ENCODE measurements at places on chromosomes 13 and 19.

DNA sequence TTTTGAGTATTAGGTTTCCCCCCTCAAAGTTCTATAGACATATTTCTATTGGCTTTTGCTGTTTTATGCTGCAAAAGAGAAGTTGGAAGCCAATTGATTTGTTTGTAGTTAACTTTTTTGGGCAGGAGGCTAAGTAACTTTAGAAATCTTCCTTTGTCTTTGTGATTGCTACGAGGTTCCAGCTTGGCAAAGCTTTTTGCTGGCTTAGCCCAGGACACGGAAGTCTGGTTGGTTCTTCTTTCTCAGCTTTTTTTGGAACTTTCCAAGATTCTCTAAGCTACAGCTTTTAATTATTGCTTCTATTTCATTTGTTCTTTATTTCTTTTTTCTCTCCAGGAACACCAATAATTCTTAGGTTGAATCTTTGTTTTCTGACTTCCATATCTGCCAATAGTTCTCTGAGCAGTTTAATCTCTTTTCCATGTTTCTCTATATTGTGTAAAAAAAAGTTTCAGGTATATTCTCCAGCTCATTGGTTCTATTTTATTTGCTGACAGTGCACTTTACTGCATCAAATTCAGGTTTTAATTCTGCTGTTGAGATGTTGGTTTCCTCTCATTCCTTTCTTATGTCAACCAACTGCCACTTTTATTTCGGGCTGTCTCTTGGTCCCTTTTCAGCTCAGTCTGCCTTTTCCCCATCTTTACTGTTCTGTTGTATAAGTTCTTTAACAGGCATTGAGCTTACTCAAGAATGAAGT is 27.8 kb downstream of the MBNL2 start:
- no peak for DNase-seq

- no peak for DNase-seq
Measured at GRCh38 chr13:52961256-52961910, 67.2 kb upstream of the OLFM4 start.

- no peak for DNase-seq
Measured at GRCh38 chr19:29273000-29273640, 60.2 kb upstream of the UQCRFS1 start.

DNA sequence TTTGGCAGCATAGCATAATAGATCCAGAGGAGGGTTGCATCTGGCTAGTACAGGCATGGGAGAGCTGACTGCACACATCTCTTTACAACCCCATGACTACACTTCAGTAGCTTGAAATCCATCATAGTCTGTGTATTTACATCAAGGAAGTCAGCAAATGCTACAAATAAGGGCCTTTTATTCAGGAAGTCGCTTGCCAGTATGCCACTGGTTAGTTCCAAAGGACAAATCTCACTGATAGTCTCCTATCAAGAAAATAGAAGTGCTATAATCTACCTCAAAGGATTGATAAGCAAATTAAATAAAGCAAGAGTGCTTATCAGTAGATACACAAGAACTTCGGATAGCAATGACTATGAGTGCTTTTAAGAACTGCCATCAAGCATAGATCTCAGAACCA is 112.7 kb downstream of the KLF12 start:
- no peak for DNase-seq

DNA sequence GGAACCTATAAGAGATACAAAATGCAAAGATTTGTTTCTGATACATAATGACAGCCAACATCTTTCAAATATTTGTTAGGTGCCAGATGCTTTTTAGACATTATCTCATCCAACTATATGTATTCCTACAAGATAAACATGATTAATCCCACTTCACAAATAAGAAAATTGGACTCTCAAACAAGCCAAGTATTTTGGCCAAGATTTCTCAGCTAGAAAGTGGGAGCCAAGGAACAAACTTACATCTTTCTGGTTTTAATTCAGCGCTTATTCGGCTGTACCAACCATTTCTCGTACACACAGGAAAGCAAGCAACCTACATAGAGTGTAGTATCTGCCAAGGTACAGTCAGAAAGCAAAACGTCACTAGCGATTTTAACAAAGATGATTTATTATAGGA is 85.7 kb upstream of the SERP2 start:
- no peak for DNase-seq

- DNase-seq, result no peak
Measured at GRCh38 chr19:31648347-31648746, 299.1 kb upstream of the TSHZ3 start.

DNA sequence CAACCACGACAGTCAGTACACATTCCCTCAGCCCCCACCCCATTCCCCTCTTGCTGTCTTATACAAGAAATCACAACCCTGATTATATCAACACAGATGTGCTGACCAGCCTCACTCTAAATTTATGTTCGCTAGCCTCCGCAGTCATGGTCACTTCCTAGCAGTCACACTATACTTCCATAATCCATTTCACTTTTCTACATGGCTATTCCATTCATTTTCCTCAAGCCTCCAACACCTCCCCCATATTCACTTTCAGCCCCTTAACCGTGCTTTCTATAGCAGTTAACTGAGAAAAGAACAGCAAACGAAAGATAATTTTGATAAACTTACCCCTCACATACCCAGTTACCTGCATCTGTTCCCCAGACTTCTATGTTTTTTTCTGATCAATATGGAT is 8.4 kb downstream of the LSM14A start:
- no peak for DNase-seq

DNA sequence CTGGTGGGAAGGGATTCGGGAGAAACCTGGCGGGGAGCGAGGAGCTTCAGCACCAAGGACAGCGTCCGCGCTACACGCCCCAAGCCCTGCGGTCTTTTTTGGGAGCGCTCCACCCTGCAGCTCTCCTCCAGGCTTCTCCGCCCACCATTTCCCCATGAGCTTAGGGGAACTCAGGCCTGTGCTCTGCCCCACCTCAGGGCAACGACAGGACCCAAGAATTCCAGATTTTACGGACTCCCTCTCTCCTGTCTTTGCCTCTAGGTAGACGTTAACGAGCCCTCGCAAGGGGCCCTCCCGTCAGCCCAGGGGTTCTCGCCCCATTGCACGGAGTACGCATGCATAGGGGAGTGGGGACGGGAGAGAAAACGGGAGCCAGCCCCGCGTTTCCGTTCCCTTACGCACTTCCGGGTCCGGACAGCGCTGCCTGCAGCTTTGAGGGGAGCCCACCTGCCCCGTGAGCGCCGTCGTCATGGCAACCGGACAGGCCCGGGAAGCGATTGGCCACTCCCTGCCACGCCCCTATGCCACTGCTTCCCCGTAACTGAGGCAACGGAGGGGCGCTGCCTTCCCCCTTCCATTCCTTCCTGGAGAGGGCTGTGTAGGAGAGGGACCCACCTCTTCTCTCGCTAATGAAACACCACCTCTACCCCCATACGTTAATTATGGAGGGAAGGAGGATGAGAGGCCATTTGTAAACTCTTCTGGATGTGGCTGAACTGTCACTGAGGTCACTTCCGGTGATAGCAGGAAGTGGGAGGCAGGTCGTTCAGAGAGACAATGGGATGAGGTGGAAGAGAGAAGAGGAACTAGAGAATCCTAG is 20.8 kb downstream of the NOVA2 start:
- no peak for DNase-seq

- DNase-seq, result no peak
Measured at GRCh38 chr13:51222037-51222685, at the start of gene FAM124A. TSS of gene FAM124A (plus strand) at chr13:51222398. CDS start at chr13:51222502, 104 bp downstream.

DNA sequence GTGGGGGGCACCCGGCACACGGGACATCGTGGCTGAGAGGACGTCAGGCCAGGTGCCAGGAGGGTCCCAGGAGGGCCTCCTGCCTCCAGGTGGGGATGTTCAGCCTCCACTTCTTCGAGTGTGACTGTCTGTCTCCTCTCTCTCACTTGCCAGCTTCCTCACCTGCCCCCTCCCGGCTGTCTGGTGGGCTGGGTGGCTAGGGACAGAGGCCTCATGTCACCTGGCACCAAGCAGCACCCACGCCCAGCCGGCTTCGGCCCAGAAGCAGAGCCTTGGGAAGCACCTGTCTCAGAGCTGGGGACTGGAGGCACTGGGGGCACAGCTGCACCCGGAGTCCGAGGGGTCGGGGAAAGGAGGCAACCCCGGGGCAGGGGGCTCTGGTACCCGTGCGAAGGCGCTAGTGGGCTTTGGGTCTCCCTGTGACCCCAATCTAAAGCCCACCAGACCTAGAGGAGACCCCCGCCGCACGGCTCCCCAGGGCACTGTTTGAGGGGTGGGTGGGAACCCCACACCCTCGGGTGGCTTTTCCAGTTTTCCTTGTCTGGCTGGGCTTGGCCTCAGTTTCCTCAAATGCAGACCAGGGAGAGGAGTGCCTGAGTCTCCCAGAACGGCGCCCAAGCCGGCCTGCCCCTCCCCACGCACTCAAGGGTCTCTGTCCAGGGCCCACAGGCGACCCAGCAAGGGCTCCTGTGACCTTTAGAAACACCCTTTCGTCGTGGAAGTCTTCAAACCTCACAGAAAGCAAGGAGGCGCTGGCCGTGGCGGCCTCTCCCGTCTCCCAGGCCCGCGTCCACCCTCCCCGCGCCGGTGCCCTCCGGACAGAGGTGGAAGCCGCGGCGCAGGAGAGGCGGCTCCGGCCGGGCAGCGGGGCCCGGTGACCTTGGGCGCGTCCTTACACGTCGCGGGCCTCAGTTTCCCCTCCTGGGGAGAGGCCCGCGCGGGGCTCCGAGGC is 664 bp upstream of the HCN2 start:
- DNase-seq, result no peak

- DNase-seq, result no peak
Measured at GRCh38 chr13:96672016-96672415, 322.3 kb downstream of the OXGR1 start.

GRCh38 chr19:55339889-55340783 is 460 bp downstream of the KMT5C start:
- DNase-seq, result no peak

GRCh38 chr13:90510319-90510718 is 837.2 kb upstream of the MIR17HG start:
- no peak for DNase-seq

DNA sequence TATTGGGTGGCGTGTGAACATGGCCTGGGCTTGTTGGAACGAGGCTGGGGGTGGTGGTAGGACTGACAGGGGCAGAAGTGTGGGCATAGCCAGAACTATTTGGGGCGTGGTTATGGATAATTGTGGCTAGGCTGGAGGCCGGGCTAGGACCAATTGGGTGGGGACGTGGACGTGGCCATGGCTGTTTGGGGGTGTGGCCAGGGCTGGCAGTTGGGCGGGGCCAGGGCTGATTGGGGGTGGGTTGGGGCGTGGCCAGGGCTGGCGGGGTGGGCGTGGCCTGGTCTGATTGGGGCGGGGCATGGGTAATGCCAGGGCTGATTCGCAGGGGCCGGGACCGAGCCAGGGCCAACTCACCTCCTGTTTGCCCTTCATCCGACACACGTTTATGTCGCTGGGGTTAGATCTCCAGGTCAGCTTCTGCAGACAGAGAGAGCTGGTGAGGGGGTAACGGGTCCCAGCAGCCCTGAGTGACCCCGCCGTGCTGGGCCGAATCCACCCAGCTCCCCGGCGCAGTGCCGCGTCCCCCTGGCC is 2.8 kb downstream of the SEMA6B start:
- no peak for DNase-seq

GRCh38 chr13:73168226-73168952 is 109.6 kb downstream of the KLF5 start:
- no peak for DNase-seq

- DNase-seq, result no peak
Measured at GRCh38 chr19:58304748-58305064, 471 bp upstream of the ERVK3-1 start.

GRCh38 chr19:43634872-43635560 is 4.6 kb downstream of the CADM4 start:
- DNase-seq, result no peak

DNA sequence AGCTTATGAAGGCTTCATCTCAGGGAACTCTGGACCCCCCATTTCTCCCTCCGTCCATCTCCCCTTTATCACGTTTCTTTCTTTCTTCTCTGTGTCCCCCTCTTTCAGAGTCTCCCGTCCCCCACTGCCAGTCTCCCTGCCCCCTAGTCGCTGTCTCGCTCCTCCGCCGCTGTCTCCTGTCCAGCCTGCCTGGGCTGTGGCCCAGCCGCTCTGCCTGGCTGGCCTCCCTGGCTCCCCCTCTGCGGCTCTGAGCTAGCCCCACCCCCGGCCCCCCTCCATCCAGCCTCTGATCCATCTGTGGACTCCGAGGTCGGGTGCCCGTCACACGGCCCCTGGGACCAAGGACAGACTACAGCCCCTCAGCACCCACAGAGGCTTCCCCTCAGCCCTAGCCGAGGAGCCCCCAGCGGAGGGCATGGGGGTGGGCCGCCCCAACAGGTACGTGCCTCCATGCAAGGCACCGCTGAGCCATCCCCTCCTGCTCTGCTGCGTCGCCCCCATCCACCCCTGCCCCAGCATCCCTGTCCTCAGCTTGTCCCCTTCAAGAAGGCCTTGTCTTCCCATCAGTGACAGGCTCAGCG is 1.1 kb upstream of the KCNJ14 start:
- no peak for DNase-seq
